ENCODE measurements at places on chromosomes 4 and X. TPM values are rescaled to one million over a fixed set of nuclear protein-coding genes. Genes with fewer than 3 reads are reported as not detected.

GRCh38 chr4:37243722-37244582 is 591 bp upstream of the NWD2 start:
- DNase-seq: no peak

GRCh38 chr4:177391953-177392352 is 50.3 kb downstream of the AGA start:
- DNase-seq: no peak

DNA sequence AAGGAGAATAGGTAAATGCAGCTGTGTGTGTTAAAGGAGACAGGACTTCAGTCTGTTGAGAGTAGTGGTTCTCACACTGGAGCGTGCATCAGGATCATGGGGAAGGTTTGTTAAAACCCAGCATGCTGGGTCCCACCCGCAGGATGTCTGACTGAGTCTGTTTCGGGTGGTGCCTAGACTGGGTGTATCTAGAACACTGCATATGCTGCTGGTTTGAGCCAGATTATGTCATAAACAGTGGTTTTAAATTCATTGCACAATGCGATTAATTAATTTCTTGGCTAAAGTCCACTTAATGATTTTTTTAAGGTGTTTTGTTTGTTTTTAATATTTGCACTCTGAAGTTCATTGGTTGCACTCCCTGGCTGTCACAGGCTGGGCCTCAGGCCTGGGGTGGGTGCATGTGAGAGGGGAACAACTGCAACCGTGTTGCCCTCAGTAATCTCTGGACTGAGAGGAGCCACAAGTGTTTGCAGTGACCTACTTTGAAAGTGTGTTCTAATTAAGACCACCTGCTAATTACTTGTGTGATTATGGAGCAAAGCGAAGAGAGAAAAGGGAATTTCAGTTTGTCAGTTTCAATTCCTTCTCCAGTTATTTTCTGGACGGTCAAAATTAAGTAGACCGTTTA is 8.3 kb downstream of the HCCS start:
- DNase-seq: no peak

GRCh38 chr4:77742054-77742453 is 77.1 kb downstream of the CNOT6L start:
- DNase-seq: no peak

DNA sequence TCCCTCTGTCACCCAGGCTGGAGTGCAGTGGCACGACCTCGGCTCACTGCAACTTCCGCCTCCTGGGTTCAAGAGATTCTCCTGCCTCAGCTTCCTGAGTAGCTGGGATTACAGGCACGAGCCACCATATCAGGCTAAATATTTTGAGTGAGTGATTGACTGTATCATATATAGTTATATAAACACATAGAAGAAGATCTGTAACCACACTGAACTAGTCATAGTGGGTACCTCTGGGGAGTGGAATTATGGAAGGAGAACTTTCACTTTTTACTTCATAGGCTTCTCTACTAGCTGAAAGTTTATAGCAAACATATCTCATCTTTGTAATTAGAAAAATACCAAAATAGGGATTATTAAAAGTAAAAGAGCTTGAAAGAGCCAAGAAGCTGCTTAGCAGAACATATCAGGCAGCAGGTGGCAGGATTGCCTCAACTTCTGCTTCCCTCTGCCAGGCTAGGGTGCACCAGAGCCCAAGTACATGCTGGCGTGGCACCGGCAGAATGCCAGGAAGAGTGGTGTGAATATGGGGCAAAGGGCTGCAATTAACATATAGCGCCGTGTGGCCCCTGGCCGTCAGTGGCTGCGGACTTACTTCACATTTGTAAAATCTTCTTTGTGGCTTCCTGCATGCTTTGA is 39.5 kb upstream of the CD40LG start:
- peak; percentile 16 for DNase-seq

DNA sequence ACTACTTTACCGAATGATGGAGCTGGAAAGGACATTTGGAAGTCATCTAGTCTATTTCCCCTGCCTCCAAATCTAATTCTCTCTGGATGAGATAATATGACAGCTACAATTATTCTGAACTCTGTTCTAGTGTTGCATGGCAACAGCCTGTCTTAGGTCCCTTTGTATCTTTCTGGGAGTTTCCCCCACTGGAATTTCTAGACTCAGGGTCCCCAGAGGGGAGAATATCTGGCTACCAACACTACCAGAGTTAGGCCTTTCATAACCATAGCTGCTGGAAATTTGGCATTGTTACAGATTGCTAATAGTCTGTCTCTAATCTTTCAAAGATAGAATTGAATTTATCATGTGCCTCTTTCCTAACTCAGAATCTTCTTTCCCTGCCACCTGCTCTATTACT is 4.5 kb downstream of the MSN start:
- no peak for DNase-seq

- no peak for DNase-seq
These were observed 244.1 kb downstream of the RAB28 start for GRCh38 chr4:13240066-13240465.

- no peak for DNase-seq
These were observed 443.3 kb downstream of the GBA3 start for GRCh38 chr4:23135792-23136645.

SNCA gene
- total RNA-seq: 7.0 TPM

- no peak for DNase-seq
These were observed 356.6 kb downstream of the CXXC4 start for GRCh38 chr4:104138116-104138515.

DNA sequence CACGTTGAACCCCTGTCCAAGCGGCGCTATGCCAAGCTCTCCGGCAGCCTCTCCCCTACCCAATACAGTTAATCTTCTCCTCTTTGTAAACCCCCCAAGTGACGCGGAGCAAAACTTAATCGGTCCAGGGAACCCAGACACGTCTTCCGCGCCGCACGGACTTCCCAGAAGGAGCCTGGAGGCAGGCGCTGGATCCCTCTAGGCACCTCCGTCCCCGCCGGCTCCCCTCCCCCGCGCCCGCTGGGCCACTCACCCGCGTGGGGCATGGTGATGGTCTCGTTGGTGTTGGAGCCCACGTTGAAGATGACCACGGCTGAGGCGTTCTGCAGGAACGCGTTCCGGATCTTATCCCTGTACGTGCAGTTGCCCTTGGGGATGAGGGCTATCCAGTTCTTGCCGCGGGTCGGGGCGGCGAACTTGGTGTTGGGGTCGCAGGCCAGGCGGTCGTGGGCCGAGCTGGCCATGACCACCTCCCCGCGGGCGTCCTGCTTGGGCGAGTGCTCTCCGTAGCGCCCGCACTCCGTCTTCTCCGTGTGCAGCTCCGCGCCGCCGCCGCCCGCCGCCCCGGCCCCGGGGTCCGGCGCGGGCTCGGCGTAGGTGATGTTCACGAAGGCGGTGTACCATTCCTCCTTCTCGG is 1.1 kb downstream of the RNF150 start:
- DNase-seq: peak; percentile 32

DNA sequence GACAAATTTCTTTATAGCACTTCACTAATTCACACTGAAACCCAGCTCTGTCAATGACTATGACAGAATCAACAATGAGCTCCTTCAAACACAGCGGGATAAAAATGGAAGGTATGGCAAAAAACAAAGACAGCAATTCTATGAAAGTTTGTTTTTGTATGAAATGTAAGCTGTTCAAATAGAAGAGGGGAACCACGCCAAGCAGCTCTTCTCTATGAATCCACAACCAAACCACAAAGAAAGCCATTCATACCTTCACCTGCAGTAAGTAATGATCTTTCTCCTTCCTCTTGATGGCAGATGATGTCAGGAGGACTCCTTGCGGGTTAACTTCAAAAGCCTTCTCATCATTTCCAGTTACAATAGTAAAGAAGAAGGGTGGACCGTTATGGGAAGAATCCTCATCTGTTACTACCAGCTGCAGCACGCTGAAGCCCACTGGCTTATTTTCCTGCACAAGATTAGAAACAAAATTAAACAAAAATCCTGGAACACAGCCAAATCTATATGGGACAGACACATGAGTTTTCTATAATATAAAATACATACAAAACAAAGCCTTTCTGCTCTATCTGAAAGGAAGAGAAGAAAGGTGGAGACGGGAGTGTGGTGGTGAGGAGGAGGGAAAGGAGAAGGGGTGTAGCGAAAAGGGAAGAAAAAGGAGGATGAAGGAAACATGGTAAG is 48.9 kb upstream of the MTNR1A start:
- no peak for DNase-seq

MSANTD1 gene
- total RNA-seq: 0.44 TPM

DNA sequence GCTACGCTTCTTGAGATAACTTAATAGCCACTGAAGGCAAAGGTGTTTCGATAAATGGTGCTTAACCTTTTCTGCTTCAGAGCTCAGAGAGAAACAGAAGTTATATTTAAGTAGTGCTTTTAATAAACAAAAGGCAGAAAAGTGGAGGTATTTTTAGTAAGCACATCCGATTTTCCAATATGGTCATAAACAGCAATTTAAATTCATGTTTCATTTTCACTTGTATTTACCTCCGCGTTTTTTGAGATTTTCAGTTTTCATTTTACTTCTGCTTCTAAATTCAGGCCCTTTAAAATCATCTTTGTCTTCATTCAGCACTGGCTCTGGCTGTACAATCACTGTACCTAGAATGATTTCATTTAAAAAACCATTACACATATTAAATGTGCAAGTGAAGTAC is 92.4 kb downstream of the ATRX start:
- no peak for DNase-seq

GRCh38 chr4:14856062-14856933 is 146.0 kb upstream of the CPEB2 start:
- no peak for DNase-seq

DNA sequence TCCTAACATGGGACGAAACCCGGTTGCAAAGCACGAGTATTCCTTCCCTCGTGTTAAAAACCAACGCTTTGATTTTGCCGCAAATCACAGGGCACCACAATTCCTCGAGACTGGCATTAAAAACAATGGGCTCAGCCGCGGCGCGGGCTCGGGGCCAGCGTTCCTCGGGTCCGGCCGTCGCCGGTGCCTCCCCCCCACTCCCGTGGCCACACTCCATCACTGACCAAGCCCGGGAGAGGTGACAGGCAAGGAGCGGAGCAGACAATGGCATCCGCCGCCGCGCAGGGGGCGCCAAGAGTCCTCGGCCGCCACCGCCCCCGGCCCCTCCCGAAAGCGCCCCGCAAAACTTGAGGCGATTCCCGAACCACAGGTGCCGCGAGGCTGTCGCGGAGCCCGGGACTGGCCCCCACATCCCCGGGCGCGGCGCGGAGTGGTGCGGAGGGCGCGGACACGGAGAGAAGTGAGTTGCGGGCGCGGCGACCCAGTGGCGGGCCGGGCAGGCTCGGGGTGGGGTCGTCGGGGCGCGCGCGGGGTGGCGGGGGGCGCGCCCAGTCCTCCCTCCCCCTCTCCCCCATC is 445 bp downstream of the AP1S2 start:
- peak; percentile 57 for DNase-seq

DNA sequence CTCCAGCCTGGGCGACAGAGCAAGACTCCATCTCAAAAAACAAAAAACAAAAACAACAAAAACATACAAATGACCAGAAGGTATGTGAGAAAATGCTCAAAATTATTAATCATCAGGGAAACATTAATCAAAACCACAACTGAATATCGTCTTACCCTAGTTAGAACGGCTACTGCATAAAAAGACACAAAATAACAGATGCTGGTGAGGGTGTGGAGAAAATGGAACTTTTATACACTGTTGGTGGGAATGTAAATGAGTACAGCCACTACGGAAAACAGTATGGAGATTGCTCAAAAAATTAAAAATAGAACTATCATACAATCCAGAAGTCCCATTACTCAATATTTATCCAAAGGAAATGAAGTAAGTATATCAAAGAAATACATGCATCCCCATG is 27.3 kb downstream of the IQCM start:
- no peak for DNase-seq

- DNase-seq: no peak
These were observed 11.5 kb downstream of the DNAJB14 start for GRCh38 chr4:99934891-99935290.

DNA sequence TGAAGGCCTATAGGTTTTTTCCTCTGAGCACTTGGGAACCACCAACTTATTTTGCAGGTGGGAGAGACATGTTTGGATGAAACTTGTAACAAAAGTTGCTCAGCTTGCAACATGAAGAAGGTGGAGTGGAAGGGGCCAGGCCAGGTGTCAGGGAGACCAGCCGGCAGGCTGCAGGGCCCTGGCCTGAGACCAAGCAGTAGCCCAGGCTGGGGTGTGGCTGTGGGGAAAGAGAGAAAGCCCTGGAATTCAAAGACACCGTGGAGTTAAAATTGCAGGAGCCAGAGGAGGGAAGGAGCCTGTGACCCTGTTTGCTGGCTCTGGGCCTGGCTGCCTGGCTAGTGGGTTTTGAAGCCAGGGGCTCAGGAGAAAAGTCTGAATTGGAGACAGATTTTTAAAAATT is 43.4 kb downstream of the EFNB1 start:
- no peak for DNase-seq

GRCh38 chr4:165592386-165592785 is 213.6 kb downstream of the CPE start:
- no peak for DNase-seq

PDE5A gene
- total RNA-seq: 8.2 TPM

SRPK3 gene
- 52.8 TPM for total RNA-seq

PRSS12 gene
- not detected for total RNA-seq

LRIT3 gene
- not detected for total RNA-seq

GRCh38 chr4:140094438-140095420 is 59.3 kb downstream of the MAML3 start:
- DNase-seq: peak; percentile 57

DNA sequence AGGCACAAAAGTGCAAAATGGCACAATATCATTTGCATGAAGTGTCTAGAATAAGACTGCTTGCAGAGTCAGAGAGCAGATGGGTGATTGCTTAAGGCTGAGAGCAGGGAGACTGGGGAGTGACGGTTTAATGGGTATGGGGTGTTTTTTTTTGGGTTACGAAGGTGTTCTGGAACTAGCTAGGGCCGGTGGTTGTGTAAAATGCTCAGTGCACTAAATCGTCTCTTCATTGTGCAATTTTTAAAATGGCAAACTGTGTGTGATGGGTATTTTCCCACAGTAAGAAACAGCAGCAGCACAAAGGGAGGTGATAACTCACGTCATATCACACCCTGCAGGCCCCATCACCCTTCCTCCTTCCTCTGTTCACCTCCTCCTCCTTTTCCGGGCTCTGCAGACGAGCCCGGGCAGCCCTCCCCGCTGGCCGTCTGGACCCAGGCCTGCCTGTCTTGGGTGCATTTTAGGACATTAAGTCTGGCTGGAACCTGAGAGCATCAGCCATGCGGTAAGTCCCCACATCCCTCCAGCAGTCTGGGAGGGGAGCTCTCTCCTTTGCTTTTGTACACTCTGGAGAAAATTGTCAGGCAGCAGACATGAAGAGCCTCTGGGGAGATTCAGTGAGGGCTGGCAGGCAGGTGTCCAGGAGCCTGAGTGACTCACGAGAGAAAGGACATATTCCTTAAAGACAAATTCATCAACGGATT is 42.7 kb downstream of the ASMT start:
- DNase-seq: no peak

All from left ventricle myocardium inferior (tissue), 1 donor.